ENCODE measurements at places on chromosomes 12 and 14.

DNA sequence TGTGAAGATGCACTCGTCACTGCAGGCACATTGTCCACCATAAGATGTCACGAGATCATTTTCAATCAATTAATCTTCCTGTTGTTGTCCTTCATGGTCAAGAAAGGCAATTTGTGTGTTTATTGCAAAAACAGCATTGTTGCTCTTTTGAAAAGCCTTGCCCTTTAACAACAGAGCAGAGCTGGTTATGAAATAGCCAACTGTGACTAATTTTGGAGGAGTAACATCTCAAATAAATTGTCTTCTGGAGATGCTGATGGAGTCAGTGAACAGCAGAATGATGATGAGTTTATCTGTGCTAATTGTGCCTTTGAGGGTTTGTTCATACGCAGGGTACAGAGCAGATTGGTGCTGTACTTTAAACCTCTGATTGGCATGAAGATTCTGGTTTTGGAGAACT lies 88.3 kb upstream of the E2F7 start:
- no peak for DNase-seq

- DNase-seq, result no peak
These were observed 61.5 kb upstream of the PTGR2 start for GRCh38 chr14:73789989-73790581.

- DNase-seq, result no peak
These were observed 51.9 kb downstream of the DAAM1 start for GRCh38 chr14:59240356-59240755.

GRCh38 chr14:88040146-88040545 lies 35.2 kb downstream of the GPR65 start:
- no peak for DNase-seq

DNA sequence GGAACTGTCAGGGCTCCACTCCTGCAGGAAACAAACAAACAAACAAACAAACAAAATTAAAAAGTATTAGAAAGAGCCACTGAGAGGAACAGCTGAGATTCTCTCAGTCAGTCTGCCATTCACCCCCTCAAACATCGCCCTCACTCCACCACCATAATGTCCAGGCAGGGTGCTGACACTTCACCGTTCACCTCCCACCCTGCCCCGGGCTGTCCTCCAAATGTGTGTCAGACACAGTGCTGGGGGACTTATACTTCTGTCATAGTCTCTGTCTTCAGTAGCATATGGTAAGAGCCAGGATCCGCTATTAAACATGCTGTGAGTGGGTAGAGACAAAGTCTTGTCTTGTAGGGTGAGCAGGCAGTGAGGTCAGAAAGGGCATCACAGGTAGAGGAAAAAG lies 28.3 kb downstream of the KRT18 start:
- DNase-seq, result no peak

DNA sequence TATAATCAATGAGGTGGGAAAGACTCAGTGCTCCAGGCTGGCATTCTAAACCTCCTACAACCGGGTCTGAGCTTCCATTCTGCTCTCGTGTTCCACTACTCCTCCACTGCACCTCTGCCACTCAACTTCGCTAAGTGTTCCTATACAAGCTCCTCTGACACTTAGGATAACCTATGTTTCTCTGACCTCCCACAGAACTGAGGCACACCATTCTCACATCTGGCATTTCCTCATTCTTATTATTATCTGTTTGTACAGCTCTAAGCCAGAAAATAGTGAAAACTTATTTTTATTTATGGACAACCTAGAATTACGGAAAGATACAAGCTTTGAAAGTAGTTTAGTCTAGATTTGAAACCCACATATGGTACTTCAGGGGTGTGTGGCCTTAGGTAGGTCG lies 127.0 kb downstream of the MED13L start:
- no peak for DNase-seq

GRCh38 chr12:69570545-69571399 lies 14.5 kb upstream of the CCT2 start:
- peak; percentile 68 for DNase-seq

- DNase-seq, result no peak
These were observed 70.6 kb downstream of the C14orf132 start for GRCh38 chr14:96109596-96110355.

GRCh38 chr14:69152181-69152901 lies 578 bp downstream of the DCAF5 start:
- DNase-seq, result peak; percentile 70
